ENCODE measurements at places on chromosomes 3 and 15.

DNA sequence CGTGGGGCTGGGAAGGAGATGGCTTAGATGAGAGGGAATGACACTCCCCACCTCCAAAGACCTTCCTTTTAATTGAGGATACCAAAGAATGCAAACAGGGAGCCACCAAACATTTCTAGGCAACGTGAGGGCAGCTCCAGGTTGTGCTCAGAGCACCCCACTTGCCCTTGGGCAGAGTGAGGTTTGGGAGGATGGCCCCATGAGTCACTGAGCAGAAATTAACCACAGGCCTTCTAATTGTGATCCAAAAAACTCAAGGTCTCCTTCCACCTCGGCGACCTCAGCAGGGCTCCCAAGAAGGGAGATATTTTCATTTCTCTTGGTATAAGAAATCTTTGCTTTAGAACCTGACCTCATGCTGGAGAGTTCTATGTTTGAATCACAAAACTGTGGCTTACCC is 305.0 kb upstream of the TPM1 start:
- DNase-seq = no peak

DNA sequence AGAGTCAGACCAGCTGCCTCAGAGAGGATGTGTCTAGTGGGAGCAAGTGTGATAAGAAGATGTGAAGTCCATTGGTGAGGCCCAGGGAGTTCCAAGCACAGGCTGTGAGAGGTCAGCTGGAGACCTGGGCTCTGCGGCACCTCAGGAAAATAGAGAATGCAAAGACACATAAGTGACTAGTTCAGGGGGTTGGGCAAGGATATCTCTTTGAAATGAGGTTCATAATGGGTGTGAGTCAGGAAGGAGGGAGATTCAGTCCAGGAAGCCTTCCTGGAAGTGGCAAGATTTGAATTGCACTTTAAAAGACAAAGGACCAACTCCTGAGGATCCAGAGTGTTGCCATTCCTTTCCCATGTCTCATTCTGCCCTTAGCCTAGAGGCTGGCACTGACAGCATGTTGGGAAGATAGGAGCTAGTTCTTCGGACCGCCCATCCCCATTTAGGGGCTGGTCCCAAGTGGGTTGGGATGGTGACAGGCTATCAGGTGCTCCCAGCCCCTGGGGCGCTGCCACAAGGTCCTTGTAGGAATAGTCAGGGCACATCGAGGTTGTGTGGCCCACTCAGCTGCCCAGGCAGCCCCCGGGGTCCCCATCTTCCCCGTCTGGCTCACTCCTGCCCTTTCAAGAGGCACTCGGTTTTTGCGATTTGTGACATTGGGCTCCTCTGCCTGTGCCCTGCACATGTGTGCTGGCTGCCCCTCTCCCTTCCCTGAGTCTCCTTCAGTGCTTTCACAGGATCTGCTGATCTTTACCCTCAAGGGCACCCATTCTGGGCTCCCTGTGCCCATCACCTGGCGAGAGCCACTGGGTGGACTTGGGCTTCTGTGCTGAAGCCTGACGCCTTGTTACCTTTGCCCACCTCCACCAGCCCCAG is 23.7 kb downstream of the ESYT3 start:
- no peak for DNase-seq

GRCh38 chr15:96395687-96396086 is 65.2 kb downstream of the NR2F2 start:
- no peak for DNase-seq

DNA sequence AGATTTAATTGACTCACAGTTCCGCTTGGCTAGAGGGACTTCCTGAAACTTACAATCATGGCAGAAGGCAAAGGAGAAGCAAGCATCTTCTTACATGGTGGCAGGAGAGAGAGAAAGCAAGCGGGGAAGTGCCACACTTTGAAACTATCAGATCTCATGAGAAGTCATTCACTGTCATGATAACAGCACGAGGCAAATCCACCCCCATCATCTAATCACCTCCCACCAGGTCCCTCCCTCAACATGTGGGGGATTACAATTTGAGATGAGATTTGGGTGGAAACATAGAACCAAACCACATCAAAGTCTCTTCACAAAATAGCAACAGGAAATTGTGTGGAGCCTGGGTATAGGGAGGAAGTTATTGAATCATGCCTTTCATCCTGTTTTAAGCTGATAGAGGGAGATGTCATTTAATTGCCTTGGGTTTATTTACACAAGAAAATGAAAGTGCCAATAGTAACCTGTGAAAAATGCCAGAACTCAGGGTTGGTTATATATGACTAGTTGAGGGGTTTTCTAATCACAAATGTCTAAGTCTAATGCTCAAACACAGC is 624.8 kb upstream of the LMCD1 start:
- DNase-seq = no peak

DNA sequence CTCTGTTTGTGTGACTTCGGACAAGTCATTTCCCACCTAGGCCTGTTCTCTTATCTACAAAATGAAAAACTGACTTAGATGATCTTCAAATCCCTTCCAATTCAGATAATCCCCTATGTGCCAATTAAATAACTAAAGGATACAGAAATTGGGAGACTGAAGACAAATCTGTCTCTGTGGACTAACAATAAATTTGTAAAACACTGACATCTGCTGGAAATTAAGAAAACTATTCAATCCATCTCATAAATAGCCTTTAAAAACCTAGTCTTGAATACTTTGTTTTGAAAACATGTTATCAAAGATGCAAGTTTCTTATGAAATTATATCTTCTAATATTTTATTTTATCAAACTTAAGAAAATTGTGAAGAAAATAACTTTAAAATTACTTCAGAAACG is 38.3 kb downstream of the MTHFS start:
- DNase-seq = no peak

GRCh38 chr3:101184111-101184510 is 136.3 kb downstream of the IMPG2 start:
- no peak for DNase-seq

DNA sequence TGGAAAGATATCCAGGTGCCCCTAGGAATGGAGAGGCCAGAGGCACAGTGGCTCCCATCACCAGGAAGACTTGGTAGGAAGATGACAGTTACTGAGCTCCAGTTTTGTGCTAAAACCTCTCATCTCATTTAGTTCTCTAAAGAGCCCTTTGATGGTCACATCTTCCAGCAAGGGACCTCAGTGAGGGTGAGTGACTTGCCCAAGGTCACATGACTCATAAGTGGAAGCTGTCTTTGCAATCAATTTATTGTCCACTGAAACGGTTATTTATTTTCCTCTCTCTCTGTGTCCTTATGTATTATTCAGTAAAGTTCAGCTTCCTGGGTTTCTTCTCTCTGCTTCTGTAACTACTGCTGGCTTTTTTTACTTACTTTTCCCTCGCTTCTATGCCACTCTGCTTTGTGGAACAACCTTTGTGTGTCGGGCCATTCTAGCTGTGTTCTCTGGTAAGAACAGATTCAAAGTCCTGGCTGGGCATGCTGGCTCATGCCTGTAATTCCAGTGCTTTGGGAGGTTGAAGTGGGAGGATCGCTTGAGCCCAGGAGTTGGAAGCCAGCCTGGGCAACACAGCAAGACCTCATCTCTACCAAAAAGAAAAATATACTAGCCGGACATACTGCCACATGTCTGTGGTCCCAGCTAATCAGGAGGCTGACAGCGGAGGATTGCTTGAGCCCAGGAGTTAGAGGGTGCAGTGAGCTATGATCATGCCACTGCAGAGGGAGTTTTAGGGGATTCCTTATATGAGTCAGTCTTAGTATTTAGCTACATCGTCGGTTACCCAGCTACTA is 55.9 kb downstream of the PDIA5 start:
- DNase-seq = no peak

- DNase-seq = no peak
These were observed 163.4 kb upstream of the AGTR1 start for GRCh38 chr3:148534089-148534988.

GRCh38 chr15:63905558-63906265 is 72.0 kb upstream of the HERC1 start:
- DNase-seq = no peak
